ENCODE measurements at places on chromosomes 16 and 17. TPM values are rescaled to one million over a fixed set of nuclear protein-coding genes. Genes with fewer than 3 reads are reported as not detected.

ANKRD40CL gene
- not detected for total RNA-seq

TBX2 gene
- 13.1 TPM for total RNA-seq

CRYBA1 gene
- not detected for total RNA-seq

PRSS33 gene
- total RNA-seq: not detected

BTBD17 gene
- total RNA-seq: not detected

LHX1 gene
- total RNA-seq: not detected

ADORA2B gene
- 0.46 TPM for total RNA-seq

ZNF276 gene
- total RNA-seq: 10.2 TPM

KRT15 gene
- not detected for total RNA-seq

HBQ1 gene
- total RNA-seq: not detected

PIGL gene
- 8.2 TPM for total RNA-seq

CWC25 gene
- total RNA-seq: 7.6 TPM

C17orf107 gene
- 0.51 TPM for total RNA-seq

SLFN13 gene
- total RNA-seq: 5.4 TPM

HOXB8 gene
- total RNA-seq: not detected

PRAC1 gene
- total RNA-seq: not detected
